ENCODE measurements at places on chromosomes 3 and 15.

DNA sequence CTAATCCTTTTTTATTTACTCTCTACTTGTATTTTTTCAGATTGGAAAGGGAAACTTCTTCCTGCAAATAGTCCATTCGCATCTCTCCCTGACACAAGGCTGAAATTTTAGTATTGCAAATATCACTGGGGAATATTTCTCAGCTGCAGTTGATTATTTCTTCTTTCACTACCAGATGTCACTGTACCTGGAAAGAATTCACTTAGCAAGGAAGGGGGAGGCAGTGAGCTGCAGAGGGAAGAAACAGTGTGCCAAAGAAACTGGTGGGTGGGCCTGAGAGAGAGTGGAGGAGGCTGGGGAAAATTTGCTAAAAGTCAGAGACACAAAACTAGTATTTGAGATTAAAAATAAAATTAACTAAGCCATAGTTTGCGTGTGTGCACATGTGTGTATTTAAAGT lies 142.3 kb upstream of the STT3B start:
- no peak for DNase-seq

DNA sequence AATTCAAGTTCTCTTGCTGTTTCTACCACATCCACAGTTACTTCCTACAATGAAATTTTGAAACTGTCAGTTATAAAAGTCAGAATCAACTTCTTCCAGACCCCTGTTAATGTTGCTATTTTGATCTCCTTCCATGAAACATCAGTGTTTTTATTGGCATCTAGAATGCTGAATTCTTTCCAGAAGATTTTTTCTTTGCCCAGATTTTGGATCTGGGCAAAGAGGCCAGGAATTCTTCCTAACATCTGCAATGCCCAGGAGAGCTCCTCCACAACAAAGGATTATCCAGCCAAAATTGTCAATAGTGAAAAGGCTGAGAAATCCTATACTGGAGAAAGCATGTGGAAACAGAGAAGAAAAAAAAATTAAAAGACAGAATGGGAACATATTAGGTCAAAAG lies 75.5 kb downstream of the SERPINI1 start:
- DNase-seq = no peak

DNA sequence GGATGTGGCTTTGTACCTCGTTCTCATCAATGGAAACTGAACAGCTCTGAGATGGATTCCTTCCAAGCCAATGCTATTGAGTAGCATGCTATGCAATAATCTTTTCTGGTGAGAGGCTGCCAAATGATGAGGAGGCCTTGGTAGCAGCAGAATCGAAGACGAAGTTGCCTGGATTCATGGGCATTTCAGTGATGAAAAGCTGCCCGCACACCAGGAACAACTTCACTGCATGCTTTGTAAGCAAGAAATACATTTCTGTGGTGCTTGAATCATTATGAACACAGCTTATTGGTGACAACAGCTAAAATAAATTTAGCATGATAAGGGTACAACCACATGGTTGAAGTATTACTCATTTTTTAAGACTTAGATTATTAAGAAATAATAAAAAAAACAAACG lies 246.8 kb upstream of the ROBO1 start:
- no peak for DNase-seq

GRCh38 chr15:75902129-75902557 lies 1.5 kb upstream of the FBXO22 start:
- peak; percentile 83 for DNase-seq

GRCh38 chr3:14633819-14634424 lies 17.6 kb upstream of the CCDC174 start:
- peak; percentile 62 for DNase-seq

- DNase-seq = no peak
Observed at GRCh38 chr15:98799461-98800390, 151.4 kb downstream of the IGF1R start.

DNA sequence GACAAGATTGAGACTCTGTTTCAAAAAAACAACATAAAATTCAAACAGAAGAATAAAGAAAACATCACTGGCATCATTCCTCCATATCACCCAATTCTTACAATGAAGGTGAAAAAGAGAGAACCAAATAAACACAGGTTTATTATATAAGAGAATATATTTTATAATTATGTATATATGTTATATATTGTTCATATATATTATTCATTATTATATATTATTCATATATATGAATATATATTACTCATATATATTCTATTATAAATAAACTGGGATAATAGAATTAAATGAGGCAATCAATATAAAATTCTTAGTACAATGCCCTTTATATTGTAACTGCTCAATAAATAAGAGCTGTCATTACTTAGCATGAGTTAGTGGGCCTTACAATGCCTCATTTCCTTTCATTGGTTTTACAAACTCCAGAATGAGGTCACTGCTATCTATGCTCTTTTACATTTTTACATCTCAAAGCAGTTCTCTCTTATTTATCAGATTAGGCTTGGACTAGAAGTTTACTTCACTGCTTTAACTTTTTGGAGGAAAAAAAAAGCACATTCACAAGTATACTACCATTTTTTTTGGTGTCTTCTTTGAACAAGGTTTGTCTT lies 135.5 kb upstream of the TTC14 start:
- DNase-seq = no peak

DNA sequence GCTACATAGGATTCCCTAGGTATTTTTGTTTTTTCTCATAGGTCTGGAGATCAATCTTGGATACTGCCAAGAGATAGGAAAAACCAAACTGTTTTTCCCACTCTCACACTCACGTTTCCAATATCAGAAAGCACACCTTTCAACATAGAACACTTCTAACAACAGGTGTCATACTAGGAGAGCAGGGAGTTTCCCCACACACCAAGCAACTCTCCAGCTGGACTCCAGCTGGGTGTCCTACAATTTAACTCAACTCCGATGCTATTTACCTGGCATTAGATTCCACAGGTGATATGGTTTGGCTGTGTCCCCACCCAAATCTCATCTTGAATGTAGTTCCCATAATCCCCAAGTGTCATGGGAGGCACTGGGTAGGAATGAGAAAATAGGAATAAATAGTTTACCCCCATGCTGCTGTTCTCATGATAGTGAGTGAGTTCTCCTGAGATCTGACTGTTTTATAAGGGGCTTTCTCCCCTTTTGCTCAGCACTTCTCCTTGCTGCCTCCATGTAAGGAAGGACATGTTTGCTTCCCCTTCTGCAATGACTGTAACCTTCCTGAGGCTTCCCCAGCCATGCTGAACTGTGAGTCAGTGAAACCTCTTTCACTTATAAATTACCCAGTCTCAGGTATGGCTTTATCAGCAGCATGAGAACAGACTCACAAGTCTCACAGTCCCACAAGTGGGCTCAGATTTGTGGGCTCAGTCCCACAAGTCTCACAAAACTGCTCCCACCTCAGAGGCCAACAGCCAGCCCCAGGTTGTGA lies 354.5 kb upstream of the THBS1 start:
- no peak for DNase-seq

GRCh38 chr3:46025139-46025538 lies 2.1 kb downstream of the XCR1 start:
- no peak for DNase-seq

DNA sequence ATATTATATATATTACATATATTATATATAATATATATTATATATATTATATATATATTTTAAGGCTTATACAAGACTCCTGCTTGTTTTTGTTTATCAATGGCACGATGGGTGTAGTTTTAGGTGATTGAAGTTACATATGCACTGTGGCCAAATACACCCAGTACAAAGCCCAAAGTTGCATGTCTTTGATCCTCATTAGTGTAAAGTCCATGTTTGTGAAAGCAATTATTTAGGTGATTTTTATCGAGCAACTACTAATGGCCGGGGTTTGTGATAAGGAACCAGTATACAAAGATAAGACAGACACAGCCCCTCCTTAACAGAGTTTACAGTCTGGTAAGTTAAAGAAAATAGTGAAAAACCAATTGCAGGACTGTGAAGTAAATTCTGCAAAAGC lies 154.3 kb downstream of the CHDH start:
- no peak for DNase-seq

DNA sequence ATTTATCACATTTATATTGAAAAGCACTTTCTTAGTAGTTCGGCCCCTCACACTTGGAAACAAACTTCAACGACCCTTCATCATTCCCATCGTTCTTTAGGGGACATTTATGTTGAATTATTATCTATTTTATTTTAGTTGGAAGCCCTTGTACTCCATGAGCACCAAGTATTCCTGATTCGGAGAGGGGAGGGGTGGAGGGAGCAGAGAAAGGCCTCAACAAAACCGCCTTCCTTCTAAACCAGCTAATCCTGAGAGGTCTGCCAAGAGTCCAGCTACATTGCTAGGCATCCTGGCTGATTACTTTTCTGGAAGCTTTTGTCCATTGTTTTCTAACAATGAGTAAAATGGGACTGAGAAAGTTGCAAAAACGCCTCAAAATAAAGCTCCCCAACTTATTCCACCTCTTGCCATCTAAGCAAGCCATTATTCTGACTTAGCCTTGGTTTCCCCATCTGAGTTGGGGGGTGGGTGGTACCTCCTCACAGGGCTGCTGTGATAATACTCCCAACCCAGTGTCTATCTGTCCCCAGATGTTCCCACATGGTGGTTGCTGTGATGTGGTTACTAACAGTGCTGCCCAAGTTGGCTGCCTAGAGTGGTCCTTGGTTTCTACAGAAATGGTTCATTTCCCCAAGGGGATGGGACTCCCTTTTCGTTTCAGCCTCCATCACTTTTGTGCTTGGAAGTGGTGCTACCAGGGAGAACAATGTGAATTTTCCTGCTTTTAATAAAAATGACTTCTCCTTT lies 1.2 kb upstream of the TMEM158 start:
- no peak for DNase-seq

- DNase-seq = no peak
Observed at GRCh38 chr3:187919544-187919943, 174.3 kb upstream of the BCL6 start.

- DNase-seq = no peak
Observed at GRCh38 chr15:77749236-77749997, 116.7 kb upstream of the LINGO1 start.

GRCh38 chr3:190697901-190698300 lies 164.6 kb downstream of the GMNC start:
- no peak for DNase-seq

DNA sequence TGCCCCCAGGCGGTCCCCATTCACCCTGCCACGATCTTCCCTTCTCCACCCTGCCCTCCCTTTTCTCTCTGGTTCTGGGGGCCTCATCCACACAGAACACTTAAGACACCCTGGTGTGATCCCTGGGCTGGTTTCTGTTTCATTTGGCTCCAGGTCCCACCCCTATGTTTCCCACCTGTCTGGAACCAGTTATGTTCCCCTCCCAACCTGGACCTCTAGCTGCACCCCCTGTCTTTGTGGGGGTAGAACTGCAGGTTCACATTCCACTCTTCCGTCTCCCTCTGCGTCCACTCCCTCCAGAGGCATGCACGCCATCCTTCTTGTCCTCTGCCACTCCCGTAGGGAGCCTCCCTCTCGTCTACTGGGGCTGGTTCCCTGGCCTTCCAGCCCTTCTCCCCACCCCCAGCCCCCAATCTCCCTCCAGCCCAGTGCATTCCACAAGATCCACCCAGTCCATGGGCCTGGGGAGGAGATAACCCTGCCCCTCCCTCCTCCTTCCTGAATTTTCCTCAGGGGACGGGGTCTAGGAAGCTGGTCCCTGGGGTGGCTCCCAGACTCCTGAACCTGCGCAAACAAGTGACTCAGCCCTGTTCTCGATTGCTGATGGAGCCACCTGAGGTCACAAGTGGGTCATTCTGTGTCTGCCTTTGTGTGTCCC lies 73.8 kb downstream of the ABTB1 start:
- DNase-seq = no peak

- no peak for DNase-seq
Observed at GRCh38 chr3:139732729-139733128, 55.0 kb upstream of the NMNAT3 start.

GRCh38 chr3:23094890-23095462 lies 108.2 kb upstream of the UBE2E2 start:
- no peak for DNase-seq

- DNase-seq = no peak
Observed at GRCh38 chr3:58900386-58900785, 149.4 kb downstream of the CFAP20DC start.

DNA sequence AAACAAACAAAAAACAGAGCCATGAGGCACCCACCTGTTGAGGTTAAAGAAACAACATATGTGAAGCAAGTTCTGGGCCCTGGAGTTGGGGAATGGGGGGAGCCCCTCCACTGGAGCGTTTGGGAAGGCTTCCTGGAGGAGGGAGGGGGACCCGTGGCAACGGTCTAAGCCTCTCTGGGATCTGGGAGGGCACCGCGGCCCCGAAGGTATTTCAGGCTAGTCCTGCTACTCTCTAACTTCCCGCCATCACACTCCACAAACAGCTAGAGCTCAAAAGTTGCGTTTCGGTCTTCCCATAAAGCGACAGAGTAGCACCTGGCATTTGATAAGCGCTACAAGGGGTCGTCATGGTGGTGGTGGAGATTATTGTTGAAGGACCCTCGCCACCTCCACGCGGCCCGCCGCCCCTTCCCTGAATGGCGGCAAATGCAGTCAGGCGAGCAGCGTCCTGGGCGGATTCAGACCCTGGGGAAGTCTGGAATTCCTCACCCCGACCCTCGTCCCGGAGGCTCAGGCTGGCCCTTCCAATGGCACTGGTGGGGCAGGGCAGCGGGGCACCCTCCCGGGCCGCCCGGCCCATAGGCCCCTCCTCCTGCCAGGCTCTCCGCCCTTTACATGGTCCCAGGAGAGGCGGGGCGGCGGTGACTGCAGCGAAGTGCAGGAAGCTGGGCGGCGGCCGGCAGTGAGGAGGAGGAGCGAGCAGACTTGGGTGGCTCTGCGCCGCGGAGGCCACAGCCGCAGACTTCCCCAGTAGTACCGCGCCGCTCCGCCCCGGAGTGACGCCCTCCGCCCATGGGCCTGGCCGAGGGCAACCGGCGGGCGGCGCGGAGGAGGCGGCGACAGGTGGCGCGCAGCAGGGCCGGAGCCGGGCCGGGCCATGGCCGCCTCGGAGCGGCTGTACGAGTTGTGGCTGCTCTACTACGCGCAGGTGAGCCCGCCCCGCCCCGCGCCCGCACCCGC lies at the start of gene NBEAL2:
Gene NBEAL2 (plus strand): TSS at position 682 of the 960 bp plus-strand sequence. CDS start 196 bp downstream, at position 878.
- peak; percentile 97 for DNase-seq

- no peak for DNase-seq
Observed at GRCh38 chr3:4409415-4409814, 57.7 kb downstream of the SUMF1 start.

GRCh38 chr15:59644756-59645155 lies 12.6 kb downstream of the GTF2A2 start:
- DNase-seq = no peak

DNA sequence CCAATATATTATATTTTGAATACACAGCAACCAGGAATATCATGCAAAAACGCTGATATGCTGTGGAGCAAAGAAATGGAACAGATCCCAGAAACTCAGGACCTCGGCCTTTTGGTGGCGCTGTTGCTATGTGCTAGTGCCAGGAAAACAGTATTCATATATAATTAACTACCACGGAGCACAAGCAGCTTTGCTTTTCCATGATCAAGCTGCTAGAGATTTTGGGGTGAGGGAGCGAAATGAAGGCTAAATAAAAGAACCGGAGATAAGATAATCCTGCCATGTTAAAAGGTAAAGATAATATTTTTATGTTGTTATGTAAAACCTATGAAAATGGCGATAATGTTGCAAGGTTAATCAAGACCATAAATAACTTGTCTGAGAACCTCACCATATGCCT lies 157.7 kb upstream of the FAM3D start:
- peak; percentile 49 for DNase-seq

GRCh38 chr3:10556312-10556711 lies 50.9 kb upstream of the ATP2B2 start:
- no peak for DNase-seq

- DNase-seq = no peak
Observed at GRCh38 chr15:67321352-67321751, 66.8 kb downstream of the IQCH start.

GRCh38 chr3:195863121-195864061 lies 45.0 kb downstream of the TNK2 start:
- peak; percentile 89 for DNase-seq
